ENCODE measurements at places on chromosomes 1 and 21.
A peak's percentile ranks its signal among the peaks of the same experiment; 100 is the strongest.

- DNase-seq, result no peak
Observed at GRCh38 chr1:202804126-202804525, 4.1 kb downstream of the KDM5B start.

GRCh38 chr1:173886746-173887611, 18.8 kb downstream of the ZBTB37 start:
- DNase-seq, result no peak

DNA sequence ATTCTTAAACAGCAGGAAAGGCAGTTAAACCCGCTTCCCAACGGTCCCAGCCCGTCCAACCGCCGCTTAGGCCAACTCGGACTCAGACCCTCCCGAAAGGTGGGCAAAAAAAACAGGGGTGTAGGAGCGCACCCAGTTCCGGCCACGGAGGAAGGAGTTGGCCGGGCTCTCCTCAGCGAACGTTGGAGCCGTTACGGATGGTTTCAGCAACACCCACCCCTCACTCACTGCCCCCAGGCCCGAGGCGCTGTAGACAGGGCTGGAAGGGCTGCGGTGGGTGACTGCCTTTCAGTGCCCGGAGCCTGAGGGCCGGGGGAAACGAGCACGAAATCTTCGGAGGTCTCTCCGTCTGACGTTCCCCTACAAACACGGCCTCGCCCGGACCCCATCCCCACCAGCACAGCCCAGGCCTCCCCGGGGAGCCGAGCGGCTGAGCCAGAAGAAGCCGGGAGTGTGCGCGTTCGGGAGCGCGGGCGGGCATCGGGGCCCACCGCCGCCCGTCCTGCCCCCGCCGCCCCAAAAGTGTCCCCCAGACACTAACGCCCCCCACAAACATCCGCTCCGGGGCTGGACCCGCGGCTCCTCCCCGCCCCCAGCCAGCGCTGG, 1.3 kb downstream of the KDM5B start:
- peak; percentile 53 for DNase-seq

DNA sequence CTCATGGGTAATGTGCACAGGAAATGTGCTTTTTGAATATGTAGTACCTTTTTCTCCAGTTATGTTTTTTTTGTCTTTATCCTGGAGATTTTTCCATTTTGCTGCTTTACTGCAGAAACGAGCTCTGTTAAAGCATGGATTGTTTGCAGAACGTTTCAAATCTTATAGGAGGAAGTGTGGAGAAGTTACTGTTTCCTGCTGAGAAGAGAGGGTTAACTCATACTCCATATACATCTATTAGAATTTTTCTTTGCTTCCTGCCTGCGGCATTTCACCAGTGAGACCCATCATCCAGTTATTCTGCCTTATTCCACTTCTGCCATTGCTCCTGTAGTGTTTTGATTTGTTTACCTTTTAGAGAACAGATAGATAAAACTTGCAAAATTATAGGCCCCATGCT, 2.0 kb downstream of the RPRD2 start:
- DNase-seq, result peak; percentile 33

GRCh38 chr1:110634086-110634454, 27.9 kb upstream of the KCNA2 start:
- no peak for DNase-seq

DNA sequence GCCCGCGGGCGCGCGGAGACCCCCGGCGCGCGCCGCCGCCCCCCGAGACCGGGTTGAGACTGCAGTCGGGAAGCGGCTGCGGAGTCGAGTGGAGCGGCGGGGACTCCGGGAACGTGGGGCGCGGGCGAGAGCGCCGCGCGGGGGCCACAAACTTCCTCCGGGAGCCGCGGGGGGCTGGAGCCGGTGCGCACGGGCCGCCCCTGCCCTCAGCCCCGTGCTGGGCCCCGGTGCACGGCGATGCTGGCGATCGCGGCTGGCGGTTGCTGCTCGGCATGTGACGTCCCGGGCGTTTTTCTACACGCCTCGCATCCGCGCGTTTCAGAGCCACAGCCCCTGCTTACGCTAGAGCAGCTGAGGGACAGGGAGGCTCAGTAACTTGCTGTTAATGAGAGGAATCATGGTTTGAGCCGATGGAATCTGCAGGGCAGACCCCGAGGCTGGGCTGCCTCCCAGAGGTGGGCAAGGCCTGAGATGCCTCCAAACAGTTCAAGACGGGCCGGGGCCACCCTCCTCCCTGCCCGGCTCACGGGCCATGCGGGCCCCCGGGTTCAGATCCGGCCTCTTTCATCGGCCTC, 520 bp downstream of the TMEM201 start:
- peak; percentile 21 for DNase-seq

- DNase-seq, result no peak
Observed at GRCh38 chr1:45669859-45670655, 16.3 kb downstream of the GPBP1L1 start.

GRCh38 chr1:85462931-85463649, 1.9 kb downstream of the DDAH1 start:
- DNase-seq, result no peak

DNA sequence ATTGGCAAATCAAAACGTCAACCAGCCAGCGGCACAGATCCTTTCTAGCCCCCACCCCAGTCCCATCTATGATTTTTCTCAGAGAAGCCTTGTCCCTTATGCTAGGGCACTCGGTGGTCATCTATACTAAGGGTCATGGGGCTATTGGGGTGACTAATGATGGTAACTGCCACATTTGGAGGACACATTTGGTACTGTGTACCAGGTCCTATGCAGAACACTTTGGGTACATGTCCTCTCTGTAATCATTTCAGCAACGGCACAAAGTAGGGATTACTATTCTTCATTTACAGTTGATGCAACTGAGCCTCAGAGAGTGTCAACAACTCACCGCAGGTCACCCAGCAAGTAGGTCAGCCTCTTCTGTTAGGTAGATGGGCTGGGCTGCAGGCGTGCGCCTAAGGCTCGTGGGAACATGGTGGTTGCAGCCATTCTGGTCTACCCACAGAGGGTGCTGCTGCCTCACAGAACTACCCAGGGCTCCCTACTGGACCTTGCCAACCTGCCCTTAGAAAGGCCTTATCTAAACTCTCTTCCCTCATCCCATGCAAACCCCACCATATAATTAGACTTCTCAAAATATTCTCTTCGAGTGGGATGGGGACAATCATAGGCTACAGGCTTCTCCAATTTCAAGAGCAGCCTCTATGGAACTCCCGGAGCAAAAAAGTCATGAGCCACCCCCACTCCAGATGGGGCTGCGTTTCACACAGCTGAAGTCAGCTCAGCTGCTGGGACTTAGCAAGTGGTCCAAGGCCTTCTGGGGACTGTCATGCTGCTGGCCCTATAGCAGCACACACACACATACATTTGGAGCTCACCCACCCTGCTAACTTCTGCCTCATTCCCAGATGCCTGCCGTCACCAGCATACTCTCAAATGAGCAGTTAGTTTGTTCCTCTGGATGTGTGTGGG, 5.8 kb upstream of the SDHB start:
- peak; percentile 77 for DNase-seq

GRCh38 chr1:155971910-155972809, 6.2 kb downstream of the ARHGEF2 start:
- DNase-seq, result no peak

DNA sequence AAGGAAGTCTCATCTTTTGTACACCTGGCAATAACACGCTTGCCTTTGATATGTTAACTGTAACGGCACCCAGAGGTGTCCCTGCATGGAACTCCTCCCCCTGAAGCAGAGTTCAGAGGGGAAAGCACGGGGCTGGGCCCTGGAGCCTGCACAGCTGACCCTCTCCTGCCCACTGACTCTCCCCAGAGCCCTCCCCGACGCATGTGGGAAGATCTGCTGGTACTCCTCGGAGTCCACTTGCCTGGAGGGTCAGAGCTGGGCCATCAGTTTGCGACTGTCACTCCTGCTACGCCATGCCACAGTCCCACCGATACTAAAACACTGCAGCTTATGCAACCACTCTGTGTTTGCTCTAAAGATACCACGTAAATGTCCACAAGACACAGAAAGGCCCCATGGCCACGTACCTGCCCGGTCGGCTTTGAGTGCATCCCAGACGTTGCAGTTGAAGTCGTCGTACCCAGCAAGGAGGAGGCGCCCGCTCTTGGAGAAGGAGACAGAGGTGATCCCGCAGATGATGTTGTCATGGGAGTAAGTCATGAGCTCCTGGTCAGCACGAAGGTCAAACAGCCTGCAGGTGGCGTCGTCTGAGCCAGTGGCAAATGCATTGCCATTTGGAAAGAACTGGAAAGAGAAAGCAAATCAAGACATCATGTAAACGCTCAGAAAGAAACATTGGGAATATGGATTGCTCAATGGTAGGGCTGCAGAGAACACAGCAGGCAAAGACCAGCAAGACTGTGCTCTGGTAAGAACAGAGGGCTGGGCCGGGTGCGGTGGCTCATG, 10.6 kb upstream of the NADK start:
- DNase-seq, result peak; percentile 29

GRCh38 chr21:17495680-17496079, 17.2 kb upstream of the CXADR start:
- no peak for DNase-seq

DNA sequence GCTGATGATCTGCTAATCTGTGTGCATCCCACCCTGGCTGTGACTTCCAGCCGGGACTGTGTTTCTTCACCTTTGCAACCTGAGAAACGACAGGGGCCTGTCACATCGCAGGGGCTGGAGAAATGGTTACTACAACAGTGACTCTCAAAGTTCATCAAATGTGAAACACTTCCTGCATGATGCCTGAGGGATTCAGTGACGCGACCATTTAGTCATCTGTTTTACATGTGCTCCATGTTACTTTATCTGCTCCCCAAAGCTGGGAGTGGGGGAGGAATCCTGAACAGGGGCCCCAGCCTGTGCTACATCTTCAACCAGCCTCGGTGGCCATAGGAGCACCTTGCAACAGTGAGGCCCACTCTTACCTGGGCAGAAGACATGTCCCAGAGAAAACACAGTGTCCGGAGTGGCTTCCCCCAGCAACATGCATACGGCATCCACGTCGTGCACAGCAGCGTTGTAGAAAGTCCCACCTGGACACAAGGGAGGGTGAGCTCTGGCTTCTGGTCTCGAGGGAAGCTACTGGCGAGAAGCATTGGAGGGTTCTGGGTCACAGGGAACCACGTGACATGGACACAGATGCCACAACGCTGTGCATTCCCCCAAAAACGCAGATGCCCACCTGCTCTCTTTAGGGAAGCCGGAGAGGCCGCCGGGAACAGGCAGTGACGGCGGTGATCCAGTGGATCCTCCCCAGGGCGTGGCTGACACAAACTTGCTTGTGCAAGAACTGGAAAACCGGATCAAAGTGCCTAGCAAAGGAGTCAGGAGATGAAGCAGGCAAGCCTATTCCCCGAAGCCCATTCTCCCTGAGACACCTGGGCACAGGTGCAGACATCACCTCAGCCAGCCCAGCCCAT, 9.6 kb upstream of the CCDC27 start:
- no peak for DNase-seq

GRCh38 chr1:65940126-65940525, 147.4 kb downstream of the PDE4B start:
- DNase-seq, result no peak

- DNase-seq, result no peak
Observed at GRCh38 chr1:47532921-47533792, 95.3 kb downstream of the FOXD2 start.

DNA sequence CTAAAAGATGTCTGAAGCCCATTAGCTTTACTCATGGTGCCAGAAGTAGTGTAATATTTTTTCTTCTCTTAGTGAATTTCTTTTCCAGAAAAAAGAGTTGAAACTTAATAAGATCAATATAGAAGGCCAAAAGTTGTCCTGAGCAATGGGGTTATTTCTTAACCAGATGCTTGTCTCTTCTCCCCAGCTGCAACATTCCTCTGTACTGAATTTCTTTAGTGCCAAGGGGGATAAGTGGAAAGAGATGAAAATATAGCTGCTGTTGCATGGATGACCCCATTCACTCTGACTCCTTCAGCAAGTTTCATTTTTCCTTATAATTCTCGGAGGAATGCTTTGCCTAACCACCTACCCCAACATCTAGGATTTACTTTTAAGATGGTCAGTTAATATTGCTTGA, 675.0 kb downstream of the USP25 start:
- no peak for DNase-seq

DNA sequence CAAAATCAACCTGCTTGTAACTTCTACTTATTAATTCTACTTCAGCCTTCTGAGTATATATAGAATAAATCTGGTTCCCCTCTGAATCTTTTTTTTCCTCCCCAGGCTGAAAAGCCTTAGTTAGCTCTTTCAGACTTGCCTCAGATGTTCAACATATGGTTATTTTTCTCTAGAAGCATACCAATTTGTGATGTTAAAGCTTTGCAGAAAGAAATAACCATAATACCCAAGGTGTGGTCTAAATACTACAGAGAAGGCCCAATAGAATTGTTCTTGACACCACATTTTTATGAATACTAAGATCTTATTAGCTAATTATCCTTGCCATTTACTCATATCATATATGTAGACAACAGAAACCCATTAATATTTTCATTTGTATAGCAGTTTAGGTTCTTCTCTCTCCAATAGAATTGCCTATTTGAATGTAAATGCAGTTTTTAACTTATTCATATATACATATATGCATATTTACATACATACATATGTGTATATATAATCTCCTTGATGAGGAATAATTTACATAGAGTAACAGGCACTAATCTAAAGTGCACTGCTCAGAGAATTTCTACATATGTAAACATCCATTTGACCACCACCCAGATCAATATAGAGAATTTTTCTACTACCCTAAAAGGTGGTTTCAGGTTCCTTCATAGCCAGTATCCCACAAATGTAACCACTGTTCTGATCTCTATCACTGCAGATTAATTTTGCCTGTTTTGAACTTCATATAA, 175.2 kb upstream of the IVNS1ABP start:
- DNase-seq, result no peak

DNA sequence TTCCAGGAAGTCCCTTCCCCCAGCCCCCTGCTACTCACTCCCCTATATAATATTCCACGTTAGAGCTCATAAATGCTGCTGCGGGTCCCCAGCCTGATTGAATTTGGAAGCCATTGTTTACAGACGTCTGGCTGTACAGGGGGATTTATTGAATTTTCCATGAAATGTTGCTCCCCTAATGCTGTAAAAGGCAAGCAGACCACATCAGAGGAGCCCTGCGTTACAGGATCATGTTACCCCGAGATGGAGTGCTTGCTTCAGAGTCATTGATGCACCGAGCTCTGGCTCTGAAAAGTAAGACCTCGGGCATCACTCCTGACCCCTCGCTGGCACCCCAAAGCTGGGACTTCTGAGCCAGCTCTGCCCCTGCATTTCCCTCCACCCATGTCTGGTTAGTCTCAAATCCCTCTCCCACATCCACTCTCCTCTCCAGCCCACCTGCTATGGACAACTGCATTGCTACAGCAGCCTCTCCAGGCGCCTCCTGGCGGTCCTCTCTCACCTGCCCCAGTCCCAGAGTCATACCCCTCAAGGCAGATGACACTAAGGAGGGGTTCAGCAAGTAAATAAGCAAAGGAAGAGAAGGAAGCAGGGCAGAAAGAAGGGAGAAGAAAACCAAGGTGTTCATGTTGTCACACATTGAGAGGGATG, 127.8 kb downstream of the TMEM53 start:
- DNase-seq, result no peak

DNA sequence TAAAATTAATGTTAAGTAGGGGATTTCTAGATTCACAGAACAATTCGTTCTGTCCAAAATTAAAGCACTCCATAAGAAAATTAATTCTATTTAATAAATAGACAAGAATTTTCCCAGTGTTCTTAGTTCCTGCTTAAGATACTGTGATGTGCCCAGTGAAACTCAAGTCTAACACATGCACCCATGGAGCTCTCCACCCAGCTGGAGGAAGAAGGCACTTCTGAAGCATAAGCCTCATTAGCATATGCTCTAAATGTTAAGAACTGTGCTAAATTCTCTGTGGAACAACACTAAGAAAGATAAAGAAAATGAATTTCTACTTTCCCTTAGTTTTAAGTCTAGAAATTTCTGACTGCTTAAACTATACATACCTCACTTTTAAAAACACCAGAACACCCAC, 71.2 kb downstream of the TTLL7 start:
- DNase-seq, result no peak

Measured in MCF 10A (cell line).